CD8-positive, alpha-beta T cell (primary cell): ENCODE measurements at places on chromosomes 6 and 20.

DNA sequence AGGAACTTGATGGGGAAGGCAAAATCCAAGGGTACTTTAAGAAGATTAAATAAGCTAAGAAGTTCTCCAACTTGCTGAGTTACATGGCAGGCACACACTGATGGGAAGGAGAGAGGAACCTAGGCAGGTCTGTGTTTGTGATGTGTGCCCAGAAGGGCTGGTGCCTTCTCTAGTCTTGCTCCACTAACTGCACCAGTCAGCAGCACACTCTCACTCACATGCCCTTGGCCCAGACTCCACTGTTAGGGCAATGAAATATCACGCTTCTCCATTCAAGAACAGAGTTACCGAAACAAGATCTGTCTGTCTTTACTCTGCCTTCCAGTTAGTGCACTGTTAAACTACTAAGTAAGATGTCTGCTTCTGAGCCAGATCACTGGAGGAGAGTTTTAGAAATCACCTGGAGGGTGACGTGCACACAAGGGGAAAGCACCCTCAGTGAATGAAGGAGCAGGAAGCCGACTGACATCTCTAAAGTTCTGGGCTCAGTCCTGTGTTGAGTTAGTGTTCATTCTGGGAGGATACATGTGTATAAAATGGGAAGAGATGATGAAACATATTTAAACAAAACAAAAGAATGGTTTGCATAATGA, 251.1 kb downstream of the FOXC1 start:
- no peak for DNase-seq

- DNase-seq, result no peak
Observed at GRCh38 chr6:5610640-5611039, 349.3 kb downstream of the FARS2 start.

DNA sequence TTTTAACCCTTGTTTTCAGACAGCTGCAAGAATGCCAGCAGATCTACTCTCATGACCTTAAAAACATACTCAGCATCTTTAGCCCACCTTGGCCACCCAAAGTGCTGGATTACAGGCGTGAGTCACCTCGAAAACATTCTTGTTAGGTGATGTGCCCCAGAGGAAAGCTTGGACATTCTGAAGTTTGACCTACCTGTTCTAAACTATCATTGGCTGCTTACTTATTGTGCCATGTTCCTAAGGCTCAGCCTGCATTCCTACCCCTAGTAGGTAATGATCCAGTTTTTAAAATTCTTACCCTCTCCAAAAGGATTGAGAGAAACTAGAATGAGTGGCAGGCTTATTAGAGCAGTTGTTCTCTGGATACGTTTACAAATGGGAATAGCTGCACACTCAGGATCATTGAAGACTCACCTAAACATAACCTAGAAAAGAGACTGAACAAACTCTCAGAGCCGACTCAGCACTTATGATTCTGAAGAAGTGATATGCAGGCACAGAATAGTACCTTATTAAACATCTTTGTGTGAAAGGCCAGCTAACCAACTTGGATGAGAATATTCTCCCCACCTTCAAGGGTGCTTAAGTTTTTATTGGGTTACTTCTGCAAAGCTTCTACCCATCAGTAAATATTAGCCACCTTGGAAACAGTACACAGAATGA, 362.1 kb downstream of the NRN1 start:
- no peak for DNase-seq

DNA sequence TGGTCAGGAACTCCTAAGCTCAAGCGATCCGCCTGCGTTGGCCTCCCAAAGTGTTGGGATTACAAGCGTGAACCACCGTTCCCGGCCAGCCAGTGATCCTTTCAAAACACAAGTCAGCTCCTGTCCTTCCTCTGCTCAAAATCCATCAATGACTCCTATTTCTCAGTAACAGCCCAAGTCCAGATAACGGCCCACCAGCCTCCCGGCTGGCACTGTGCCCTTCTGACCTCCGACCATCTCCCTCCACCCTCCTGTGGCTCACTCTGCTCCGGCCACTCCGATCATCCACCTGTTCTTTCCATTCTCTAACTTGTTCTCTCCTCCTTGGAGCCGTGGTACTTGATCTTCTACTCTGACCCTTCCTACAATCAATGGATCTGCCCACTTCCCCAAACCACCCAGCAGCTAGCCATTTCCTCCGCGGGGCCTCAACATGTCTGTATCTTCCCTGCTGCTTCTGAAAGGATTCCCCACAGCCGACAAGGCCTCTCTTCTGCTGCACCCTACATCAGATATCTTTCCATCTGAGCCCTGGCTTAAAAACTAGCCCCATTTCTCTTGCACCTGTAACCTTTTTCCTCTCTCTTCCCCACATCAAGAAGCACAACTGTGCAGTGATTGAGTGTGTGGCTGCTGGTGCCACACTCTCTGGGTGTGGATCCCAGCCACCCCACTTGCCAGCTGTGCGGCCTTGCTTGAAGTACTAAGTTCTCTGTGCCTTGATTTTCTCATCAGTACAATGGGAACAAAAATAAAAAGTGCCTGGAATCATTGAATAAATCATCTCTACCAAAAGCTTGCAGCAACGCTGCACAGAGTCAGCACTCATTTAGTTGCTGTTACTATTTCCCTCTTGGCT, 6.1 kb upstream of the ZMYND8 start:
- no peak for DNase-seq

DNA sequence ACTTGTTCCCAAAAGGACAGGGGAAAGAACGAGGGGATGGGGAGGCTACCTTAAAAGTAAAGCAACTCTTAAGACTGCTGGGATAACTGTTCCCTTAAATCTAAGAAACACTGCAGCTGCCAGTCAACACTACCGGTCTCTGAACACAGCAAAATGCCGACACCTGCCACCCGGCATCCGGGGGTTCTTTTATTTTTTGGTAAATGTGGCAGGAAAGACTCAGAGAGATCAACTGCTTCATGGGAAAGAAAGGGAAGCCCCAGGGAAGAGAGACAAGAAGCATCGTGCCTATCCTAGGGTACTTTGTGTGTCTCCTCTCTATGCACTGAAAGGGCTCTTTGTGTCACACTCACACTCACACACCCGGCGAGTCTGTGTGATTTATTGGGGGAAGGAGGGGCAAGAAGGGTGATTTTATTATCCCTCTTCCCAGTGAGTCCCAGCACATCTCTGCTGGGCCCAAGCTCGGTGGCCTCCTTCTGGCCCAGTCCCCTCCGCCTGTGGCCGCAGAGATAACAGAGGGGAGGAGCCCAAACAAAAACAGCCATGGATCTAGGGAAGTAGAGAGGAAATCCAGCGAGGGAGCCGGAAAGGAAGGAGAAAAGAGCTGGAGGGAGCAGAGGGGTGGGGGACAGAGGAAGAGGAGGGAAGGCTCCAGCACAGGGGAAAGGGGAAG, 1.4 kb downstream of the FYN start:
- DNase-seq, result peak; percentile 59

- no peak for DNase-seq
Observed at GRCh38 chr20:11112832-11113231, 439.0 kb upstream of the JAG1 start.

DNA sequence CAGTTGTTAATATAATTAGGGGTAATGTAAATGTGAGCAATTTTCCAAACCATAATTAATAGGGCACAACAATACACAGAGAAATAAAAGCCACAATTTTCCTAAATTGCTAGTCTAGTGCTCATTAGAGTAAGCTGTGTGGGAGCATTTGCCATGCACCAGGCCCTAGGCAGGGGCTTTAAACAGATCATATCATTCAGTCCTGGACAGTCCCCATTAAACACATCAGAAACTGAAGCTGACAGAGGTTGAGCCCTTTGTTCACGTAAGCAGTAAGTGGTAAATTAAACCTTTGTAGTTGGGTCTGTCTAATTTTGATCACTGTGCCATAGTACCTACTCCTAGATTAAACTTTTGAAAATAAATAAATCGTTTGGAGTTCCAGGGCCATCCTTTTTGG, 931.1 kb downstream of the C6orf118 start:
- DNase-seq, result no peak

DNA sequence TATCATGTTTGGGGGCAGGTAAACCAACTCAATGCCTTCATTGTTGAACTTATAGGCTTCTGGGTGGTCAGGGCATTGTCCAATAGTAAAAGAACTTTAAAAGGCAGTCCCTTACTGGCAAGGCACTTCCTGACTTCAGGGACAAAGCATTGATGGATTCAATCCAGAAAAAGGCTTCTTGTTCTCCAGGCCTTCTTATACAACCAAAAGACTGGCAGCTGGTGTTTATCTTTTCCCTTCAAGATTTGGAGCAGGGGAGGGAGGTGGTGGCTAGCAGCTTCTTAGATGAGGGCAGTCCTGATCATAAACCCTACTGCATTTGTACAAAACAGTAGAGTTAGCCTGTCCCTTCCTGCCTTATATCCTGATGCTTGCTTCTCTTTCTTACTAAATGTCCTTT, 57.5 kb downstream of the NCOA3 start:
- no peak for DNase-seq

DNA sequence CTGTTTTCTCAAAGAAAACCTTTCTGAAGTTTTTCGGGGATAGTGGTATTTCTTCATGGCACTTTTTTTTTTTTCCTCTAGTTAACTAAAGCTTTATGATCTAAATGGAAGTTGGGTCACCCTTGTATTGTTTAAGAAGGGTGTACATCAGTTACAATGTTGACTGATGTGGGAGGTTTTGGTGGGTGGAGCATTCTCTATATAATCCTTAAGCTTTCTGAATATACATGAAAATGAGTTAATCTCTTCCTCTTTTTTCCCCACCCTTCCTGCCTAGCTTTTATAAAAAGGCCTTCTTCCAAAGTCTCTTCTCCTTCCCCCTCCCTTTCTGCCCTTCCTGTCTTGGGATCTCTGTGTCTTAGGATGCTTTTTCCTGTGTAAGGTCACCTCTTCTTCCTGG, 47.2 kb downstream of the DHX35 start:
- no peak for DNase-seq

DNA sequence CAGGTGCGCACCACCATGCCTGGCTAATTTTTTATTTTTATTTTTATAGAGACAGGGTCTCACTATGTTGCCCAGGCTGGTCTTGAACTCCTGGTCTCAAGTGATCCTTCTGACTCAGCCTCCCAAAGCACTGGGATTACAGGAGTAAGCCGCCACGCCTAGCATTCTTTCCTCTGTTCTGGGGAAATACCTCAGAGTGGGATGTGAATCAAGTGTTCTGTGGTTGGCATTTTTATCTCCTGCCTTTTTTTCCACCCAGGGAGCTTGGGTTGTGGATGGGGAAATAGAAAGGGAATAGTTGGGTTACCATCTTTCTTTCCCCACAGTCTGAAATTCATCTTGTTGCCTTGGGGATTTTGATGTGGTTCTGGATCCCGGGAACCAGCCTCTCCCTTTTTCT, 24.1 kb downstream of the TFAP2C start:
- no peak for DNase-seq

DNA sequence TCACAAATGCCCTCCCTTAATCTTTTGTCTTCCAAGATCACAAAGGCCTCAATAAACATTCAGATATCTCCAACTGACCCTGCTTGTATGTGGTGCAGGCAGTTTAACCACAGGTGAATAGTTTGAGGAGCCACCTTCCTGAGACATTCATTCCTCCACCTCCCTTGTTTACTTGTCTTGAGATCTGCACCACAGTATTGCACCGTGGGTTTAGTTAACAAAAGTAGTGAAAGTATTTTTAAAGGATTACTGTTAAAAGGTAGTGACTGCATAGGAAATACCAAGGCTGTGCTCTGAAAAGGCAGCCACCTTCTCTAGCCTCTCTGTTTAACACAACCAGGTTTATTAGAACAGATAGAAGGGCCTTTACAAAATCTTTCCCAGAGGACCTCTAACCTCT, 46.5 kb downstream of the SESN1 start:
- DNase-seq, result no peak

DNA sequence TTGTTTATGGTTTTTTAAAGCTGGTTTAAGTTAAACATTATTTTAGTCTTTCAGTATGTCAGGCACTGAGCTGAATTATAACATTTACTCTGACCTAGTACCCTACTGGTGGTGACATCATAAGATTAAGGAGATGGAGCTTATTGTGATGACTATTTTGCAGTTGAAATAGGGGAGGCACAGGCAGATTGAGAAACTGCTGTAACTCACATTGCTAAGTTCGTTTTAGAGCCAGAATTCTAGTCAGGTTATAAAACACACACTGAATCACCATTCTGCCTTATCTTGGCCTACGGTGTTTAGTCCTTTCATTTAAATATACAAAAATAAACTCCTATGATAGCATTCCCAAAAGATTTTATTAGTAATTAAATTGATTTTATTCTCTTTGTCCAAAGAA, 584.1 kb downstream of the TFAP2A start:
- no peak for DNase-seq

DNA sequence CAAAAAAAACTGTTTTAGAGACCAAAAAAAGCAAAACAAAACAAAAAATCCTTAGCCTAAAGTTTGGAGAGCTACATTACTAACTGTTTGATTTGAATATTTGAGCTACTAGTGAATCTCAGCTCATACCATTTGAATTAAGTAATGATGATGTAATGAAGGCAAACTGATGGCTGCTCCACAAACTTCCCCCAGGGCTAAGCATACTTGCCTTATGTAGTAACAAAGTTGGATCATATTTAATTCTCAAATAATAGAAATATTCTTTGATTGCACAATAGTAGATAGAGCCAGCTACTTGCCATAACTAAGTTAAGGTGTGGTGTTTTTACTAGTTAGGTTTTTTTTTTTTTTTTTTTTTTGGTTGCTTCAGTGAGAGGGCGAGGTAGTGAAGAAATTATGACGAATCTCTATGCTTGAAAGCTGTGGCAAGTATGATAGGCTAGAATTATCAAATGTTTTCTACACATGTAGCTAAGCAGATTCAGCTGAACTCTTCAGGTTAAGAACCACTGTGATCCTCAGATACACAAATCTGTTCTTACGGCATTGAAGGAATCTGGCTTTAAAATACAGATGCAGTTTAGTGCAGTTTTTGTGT, 2.9 kb downstream of the RAB32 start:
- DNase-seq, result no peak

DNA sequence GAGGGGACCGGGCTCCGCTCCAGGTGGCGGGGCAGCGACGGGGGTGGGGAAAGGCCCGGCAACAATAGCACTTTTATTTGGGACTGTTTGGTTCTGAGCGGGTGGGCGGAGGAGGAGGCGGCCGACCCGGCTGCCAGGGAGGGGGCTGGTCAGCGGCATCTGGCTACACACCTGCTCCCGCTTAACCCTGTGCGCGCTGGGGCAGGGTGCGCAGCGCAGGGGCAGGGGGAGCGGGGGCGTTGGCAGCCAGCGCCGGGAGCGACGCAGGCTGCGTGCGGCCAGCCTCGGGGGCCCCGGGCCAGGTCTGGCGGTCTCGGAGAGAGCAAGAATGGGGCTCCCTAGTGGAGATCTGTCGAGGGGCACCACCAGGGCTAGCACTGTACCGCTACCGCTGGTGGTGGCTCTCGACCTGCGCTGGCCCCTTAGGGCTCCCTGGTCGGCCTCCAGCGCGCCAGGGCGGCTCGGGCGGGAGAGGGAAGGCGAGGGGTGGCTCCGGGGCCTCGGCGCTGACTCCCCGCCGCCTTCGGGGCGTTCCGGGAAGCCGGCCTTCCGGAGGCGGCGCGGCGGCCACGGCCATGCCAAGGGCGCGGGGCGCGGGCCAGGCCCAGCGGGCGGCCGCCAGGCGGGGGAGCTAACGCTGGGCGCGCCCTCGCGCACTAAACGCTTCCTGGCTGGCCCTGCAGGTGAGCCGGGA, 92.4 kb downstream of the NCR2 start:
- DNase-seq, result no peak

- peak; percentile 45 for DNase-seq
Observed at GRCh38 chr20:63005862-63006539, 763 bp downstream of the BHLHE23 start.
